ENCODE measurements at places on chromosomes 6 and 20.

GRCh38 chr6:148313488-148313887 lies 29.1 kb upstream of the SASH1 start:
- DNase-seq, result no peak

DNA sequence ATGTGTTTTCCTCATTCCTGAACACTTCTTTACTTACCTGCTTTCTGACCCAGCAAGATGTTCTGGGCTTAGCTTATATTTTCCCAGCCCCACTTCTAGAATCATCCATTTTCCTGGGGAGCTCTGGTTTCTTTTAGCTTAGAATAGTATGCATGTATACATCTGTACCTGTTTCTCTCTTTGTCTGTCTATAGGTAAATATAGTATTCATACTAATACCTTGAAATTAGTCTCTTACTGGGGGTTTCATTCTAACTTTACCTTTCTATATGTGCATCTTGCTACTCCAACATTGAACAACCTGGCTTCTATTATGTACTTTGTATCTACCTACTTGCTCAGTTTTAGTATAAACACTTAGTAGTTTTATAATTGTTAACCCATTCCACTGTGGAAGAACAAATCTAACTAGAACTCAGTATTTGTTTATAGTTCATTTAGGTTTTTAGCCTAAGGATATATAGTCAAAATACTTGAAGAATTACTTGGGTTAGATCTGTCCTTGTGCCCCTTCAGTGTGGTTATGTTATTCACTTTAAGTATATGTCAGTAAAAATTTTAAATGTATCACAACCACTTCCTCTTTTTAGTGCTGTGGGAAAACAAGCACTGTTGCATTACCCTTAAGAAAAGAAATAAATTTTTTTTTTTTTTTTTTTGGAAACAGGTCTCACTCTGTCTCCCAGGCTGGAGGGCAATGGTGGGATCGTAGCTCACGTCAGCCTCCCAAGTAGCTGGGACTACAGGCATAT lies 54.0 kb downstream of the ASXL1 start:
- no peak for DNase-seq

- no peak for DNase-seq
These were observed 20.1 kb downstream of the PLCB1 start for GRCh38 chr20:8152183-8152582.

DNA sequence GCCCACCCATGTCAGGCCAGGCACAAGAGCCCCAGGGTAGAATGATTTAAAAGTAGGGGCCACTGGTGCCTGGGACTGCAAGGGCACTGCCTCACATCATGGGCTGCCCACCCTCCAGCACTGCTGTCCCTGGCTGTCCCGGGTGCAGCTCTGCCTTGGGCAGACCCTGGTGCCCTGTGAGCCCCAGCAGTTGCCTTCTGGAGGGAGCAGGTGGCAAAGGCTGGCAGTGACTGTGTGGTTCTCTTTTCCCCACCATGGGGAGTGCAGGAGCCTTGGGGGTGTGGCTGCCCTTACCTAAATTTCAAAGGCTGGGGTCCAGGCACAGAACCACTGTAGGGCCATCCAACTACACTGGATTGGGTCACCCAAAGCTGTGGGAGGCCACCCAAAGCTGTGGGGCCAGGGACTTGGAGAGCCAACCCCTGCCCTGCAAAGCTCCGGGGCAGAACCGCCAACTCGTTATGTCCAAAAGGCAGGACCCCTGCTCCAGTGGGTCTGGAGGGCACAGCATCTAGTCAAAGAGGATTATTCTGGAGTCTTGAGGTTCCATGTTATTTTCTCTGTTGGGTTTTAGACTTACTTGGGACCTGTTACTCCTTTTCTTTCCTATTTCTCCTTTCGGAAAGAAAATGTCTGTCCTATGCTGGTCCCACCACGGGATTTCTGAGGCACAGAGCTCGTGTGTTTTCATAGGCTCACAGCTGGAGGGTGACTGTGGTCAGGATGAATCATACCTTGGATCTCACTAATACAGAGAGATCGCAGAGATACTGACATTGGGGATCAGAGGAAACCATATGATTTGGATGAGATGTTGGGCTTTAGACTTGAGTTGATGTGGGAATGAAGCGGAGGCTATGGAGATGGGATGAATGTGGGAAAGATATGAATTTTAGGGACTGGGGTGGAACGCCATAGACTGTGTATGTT lies 65.3 kb downstream of the RAMACL start:
- no peak for DNase-seq

DNA sequence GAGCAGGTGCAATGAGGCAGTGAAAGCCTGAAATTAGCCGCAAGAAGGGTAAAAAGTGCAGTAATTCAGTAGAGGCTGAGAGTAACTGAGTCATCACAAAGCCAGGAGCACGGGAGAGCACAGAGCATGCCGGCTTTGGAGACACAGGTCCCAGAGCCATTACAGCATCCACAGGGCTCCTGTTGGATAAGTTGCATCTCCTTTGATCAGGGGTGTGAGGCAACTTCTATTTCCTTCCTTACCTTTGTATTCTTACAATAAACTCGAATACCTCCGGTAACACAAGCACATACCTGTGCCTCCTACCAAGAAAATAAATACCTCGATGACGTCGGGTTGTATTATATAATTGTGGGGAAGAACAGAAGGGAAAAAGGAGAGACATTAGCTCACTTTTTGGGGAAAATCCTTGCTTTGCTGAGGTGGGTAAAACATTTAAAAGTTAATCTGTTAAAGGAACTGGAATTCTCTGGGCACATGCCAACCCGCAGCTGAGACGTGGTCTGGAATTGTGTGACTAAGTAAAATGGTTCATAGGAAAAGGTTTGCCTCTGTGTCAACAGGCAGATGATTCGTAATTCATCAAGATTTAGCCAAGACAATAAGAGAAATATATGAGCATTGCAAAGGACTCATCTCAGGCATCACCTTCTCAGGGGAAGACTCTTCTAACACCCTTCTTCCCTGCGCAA lies 360.7 kb upstream of the ZFP64 start:
- DNase-seq, result no peak

GRCh38 chr6:104633125-104633524 lies 226.6 kb downstream of the HACE1 start:
- DNase-seq, result no peak

GRCh38 chr6:21831521-21832291 lies 238.2 kb downstream of the SOX4 start:
- DNase-seq, result no peak

- DNase-seq, result no peak
These were observed 2.6 kb downstream of the HCRTR2 start for GRCh38 chr6:55176958-55177357.

DNA sequence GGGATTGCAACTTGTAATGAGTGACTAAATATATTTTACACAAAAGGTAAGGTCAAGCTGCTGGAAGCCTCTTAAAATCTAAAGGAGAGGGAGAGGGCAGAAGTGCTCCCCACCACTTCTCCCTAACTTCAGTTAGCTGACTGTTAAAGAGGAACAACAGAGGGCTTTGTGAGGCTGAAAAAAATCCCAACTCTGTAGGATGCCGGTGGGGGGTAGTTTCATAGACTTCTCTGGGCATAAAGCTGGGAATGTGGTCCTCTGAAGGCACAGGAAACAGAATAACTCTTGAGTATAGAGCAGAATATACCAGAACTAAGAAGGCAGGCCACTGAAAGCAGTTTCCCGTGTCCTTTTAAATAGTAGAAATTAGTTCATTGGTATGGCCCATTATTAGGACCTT lies 71.6 kb downstream of the KIF6 start:
- no peak for DNase-seq

- no peak for DNase-seq
These were observed 123.8 kb upstream of the TMEM170B start for GRCh38 chr6:11413728-11414127.

DNA sequence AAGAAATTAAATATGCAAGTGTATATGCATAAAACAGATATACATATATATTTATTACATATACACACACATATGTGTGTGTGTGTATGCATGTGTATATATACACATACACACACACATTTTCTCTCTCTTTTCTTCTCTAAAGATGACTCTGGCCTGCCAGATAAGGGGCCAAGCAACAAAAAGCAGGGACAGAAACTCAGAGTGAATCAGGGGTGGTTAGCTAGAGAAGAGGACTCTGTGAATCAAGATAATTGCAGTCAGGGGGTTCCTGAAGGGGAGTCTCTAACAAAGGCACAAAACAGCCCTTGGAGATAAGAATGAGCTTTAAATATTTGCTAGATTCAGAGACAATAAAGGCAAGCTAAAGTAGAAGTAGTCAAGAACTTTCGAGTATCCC lies 650.5 kb downstream of the UTRN start:
- no peak for DNase-seq

DNA sequence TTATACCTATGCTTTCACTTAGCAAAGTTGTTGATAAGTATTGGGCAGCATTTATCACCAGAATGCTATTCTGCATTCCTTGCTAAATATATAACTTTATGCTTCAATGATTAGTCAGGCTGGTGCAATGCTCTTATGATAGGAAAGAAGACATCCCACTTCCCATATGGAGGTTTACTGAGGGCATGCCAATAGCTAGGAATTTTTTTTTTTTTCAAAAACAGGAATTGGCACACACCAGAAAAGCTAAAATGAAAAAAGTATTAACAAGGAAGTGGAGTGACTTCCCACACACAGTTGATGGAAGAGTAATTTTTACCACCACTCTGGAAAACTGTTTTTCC lies 90.8 kb downstream of the FRK start:
- DNase-seq, result no peak

DNA sequence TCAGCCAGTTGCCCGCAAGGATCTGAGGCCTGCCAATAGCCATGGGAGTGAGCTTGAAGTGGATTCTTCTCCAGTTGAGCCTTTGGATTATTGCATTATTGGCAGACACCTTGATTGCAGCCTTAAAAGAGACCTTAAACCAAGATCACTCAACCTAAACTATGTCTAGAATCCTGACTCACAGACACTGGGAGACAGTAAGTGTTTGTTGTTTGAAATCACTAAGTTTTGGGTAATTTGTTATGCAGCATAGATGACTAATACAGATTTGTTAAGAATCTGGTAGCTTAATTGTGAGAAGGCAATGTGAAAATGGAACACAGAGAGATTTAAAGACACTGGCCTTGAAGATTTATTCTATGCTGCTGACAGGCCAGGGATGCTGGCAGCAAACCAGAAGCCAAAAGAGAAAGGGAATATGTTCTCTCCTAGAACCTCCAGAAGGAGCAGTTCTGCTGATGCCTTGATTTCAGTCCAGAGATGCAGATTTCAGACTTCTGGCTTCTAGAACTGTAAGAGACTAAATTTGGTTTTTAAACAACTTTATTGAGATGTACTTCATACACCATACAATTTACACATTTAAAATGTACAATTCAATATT lies 17.6 kb downstream of the SIRPD start:
- no peak for DNase-seq

DNA sequence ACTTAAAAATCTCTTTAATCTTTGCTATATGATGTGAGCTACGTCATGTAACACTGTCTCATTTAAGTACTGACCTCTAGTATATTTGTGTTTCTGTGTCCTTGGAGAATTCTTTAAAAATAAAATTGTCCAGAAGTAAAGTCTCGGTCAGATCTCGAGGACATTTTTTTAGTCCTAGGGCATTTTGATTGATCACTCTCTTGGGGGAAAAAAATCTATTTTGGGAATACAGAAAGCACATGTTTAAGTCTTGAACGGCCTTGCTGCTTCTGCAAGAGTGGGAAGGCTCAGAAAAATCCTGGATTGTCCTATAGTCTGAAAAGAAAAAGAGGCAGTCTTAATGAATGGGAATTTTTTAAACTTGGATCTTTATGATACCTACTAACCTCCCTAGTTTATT lies 234.3 kb downstream of the UTRN start:
- no peak for DNase-seq

- no peak for DNase-seq
These were observed 19.3 kb upstream of the RGS17 start for GRCh38 chr6:153150371-153150751.

DNA sequence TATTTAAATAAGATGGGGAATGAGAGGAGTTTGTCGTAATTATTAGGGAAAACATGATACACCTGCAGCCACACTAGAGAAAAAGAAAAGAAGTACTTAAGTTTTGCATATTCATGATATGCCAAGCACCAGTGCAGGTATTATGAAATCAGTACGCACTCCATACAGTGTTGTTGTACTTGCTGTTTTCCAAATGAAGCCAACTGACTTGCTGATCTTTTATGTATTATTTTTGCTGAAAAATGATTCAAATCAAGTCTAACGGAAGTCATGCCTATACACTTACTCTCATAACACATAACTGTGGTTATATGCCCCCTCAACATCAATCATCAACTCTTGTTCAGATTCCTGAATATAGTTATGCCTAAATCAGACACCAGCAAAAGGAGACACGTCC lies 584.9 kb upstream of the EYS start:
- no peak for DNase-seq

- no peak for DNase-seq
These were observed 34.7 kb upstream of the IGF2R start for GRCh38 chr6:159934181-159934580.

GRCh38 chr6:57068061-57068460 lies 21.6 kb downstream of the KIAA1586 start:
- no peak for DNase-seq

- DNase-seq, result no peak
These were observed 210.2 kb upstream of the THEMIS start for GRCh38 chr6:128111096-128111495.

DNA sequence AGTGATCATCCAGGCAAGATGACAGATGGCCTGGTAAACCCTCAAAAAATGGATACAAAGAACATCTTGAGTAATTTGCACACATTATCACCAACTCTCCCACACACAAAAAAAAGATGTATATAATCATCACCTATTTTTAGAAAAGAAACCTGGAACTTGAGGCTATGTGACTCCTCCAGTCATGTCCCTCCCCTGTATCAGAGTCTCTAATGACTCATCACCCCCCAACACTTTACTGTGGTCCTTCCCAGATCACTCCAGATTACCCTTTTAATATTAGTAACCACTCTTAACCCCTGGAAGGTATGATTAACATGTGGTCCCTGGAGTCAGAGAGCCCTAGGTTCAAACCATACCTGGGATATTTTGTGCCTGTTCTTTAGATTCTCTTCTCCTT lies 144.8 kb downstream of the ZNF217 start:
- DNase-seq, result no peak

- no peak for DNase-seq
These were observed 32.3 kb downstream of the HSF2 start for GRCh38 chr6:122431780-122432179.

DNA sequence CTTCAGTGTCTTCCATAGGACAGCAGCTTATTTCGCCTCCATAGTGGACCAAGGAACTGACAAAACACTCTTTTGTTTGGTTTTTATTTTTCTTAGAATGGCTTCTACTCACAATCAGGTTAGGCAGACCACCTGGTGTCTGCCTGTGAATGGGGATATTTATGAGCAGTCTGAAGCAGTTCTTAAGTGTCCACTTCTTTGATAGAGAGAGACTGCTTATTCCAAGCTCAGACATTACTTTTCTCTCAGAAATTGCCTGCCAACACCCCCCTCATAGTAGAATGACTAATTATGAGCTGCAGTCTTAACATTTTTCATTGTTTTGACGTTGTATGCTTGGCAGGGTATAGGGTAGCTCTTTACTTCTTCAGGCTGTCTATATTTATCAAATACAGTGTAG lies 174.7 kb downstream of the ZFAND3 start:
- no peak for DNase-seq

Measured in activated CD8-positive, alpha-beta memory T cell treated with anti-CD3 and anti-CD28 coated beads for 1 hour (primary cell).